ENCODE measurements at places on chromosomes 7 and 10.

GRCh38 chr10:11230498-11231167 lies 213.0 kb downstream of the CELF2 start:
- no peak for DNase-seq

DNA sequence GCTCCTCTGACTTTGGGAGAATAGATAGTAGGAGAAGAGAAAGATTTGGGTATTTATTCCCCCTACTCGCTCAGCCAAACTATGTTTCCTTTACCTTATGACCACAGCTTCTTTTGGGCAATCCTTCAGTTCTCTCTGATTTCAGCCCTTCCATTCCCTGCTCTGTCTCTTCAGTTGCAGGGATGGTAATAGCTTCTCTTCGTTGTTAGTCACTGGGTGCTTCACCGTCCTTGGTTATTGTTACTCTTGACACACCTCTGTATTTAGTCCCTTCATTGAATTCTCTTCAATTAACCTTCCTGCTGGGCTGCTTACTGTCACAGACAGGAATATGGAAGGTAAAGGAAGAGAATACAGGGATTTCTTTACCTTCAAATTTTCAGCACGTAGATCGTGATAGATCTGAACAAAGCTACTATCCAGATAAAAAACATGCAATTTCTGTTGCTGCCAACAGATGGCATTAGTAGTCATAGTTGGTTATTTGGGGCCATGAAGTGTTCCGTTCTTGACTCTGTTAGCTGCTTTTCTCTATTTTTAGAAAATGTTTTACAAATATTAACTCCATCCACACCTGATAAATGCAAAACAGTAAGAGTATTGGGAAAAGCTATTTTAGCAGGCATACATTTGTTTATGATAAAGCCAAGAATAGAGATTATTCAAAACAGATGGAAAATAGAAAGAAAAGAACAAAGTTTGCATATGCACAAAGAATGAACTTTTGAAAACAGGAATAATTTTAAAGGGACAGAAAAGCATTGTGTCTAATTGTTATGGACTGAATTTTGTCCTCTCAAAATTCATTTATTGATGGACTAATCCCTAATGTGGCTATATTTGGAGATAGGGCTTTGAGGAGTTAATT lies 14.0 kb upstream of the PTTG1IP2 start:
- peak; percentile 50 for DNase-seq

DNA sequence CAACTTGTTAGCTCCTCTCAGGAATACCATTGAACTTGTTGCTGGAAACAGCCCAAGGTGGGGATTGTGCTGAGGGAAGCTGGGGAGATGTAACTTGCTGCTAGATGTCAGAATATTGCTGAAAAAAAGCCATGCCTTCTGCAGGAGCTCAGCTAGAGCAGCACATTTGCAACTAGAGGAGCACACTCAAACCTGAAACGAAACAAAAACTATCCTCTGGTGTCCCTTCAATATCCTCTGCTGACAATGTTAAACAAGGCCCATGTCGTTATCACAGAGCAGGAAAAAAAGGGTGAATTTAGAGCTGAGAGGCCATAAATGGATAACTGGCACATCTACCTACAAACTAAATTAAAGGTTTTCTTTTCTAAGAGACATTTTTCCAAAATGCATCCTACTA lies 53.7 kb upstream of the MACC1 start:
- no peak for DNase-seq

GRCh38 chr10:93542358-93542791 lies 24.1 kb upstream of the FFAR4 start:
- no peak for DNase-seq

DNA sequence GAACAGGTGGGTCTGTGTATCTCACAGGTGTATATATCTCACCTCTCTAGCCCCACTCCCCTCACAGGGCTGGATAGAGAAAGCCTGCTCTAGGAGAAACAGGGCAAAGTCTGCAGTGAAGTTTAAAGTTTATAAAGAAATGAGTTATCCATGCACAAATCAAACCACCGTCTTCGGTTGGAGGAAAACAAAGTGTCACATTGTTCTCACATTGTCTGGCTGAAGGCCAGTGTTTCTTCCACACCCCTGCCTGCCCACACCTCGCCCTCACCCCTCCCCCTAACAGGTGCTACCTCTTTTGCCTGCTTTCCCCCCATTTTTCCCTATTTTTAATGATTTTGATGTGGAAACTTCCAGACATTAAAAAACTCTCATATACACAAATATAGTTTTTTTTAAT lies 25.8 kb downstream of the AQP1 start:
- no peak for DNase-seq

DNA sequence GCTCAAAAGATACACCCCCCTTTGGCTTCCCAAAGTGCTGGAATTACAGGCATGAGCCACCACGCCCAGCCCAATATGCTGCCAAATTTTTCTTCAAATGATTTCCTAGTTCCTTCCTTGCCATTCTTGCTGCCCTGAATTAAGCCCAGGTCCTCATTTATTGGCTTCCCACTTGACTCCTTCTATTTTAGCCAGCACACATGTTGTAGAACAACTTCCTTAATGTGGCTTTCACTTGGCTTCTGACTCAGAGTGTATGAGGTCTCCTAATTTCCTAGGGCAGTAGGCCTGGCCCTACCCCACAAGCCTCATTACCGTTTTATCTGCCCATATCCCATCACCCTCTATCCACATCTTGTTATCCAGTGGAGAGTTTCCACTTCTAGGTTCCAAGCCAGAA lies 21.8 kb upstream of the HIPK2 start:
- DNase-seq = no peak

GRCh38 chr7:25877802-25878789 lies 273.9 kb upstream of the NFE2L3 start:
- DNase-seq = no peak
